ENCODE measurements at places on chromosomes 7 and 10.

GRCh38 chr7:133065301-133065700, 16.6 kb downstream of the CHCHD3 start:
- no peak for DNase-seq

GRCh38 chr7:39360766-39361165, 205.4 kb upstream of the YAE1 start:
- no peak for DNase-seq

DNA sequence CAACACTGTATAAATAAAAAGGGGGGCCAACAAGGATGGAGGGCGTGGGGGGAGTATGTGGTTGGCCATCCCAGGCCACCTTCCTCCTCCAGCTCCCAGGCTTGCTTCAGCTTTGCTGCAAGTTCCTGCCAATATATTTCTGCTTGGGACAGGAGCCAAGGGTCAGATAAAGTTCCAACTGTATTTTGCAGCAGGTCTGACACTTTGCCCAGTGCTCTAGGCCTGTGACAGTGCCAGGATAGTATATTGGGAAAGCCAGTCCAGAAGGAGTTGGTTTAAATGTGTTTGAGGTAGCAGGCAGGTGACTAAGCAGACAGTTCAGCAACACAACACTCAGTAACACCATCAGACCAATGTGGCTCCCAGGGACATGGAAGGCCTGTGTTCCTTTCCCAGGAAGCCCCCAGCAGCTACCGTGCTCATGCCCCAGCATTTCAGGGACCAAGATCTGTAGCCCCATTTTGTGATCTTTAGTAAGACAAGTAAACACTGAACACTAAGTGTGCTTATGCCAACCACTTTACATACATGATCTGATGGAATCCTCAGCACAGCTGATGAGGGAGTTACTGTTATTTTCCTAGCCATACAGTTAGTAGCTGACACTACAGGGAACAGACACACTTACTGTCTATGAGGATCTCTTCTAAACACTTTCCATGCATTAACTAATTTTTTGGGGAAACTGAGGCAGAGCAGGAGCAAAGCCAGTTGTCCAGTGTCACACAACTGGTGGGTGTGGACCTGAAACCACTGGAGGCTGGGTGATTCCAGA, 38.9 kb downstream of the DNAJB12 start:
- DNase-seq: no peak

DNA sequence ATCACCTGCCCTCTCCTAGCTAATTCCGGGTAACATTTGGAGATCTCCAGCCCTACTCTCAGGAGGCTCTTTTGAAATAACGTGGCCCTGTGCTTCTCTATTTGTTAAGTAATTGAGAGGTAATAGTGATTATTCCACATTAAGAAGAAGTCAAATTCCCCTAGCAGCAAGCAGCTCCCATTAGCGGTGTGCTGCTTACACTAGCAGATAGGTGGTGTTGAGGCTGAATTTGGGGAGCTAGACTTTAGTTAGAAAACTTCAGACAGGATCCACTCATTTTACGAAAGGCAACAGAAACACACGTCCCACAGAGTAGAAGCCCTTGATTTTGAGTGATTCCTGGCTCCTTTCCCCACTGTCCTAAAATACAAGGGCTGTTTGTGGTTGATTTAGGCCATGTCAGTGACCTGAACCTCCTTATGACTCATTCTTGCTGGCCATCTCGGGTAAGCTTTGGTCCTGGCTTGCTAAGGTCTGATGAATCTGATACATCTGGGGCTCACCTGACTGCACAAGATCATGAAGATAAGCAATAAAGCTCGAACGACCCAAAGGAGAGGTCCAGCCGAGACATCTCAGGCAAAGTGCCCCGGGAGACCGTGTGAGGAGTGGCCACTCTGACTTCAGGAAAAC, 77.2 kb downstream of the FAM204A start:
- no peak for DNase-seq

GRCh38 chr10:15120523-15120922, 23.4 kb downstream of the RPP38 start:
- no peak for DNase-seq

DNA sequence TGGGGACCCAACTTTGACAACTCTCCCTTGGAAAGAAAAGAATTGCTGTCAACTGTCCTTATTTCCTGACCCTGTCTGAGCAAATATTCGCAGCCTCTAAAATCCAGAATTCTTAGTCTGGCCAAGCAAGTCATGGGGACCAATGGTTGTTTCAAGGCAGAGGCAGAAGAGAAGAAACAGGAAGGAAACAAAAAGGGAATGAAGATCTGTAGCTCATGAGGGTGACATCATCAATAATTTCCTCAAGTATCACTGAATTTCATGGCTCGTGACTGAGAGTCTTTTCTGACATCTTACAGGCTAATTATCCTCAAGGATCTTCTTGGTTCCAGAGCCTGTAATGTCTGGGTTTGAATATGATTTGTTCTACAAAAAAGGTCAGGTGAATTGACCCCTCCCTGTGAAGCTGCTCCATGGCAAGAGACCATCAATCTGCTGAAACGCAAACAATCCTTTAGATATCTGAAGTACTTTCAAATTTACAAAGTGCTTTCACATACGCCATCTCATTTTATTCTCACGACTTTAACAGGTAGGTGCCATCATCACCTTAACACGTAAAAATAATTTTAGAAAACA, 5.8 kb downstream of the CDK6 start:
- DNase-seq: no peak

DNA sequence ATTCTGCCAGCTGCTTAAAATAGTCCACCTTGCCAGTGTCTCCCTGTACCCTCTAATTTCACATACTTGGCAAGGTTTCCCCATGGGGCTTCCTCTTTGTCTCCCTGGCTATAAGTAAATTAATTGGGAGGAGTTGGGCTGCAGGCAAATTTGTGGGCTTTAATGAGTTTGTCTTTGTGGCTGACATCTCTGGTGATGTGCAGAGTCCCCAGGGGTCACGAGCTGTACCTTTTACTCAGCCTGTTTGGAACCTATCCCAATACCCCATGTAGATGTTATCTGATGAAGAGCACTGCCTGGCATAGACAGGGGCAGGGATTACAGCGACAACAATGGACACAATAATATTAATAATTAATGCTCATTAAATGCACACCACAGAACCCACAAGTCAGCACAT, 132.5 kb downstream of the SLIT1 start:
- DNase-seq: no peak

GRCh38 chr7:70678621-70679251, 453.2 kb upstream of the GALNT17 start:
- DNase-seq: no peak

DNA sequence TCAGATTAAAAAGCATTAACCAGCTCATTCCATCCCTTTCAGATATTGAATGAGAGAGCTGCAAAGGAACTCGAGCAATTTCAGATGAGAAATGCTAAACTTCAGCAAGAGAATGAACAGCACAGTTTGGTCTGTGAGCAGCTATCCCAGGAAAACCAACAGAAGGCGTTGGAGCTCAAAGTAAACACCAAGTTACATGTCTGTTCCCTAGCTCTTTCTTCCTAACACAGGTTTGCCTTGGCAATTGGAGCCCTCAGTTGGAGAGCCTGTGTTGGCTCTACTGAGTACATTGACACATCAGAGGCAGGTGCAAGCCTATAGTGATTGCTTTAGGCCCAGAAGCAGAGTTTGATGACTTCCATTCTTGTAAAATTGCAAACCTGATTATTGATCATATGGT, 14.7 kb downstream of the CFAP58 start:
- DNase-seq: no peak

DNA sequence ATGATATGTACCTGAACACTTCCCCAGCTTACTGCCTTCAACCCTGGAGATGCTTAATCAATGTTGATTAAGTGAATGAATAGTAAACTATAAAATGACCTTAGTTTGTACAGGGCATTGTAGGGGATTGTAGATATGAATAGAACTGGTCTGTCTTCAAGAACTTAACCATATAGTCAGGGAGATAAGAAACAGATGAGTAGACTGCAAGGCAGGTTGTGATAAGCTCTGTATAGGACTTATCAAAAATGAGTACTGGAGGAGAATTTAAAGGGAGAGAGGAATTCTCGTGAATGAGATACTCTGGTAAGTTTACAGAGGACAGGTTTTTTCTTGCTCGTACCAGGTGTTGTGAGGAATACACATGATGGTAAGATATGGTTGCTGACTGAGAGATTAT, 27.6 kb downstream of the SGPL1 start:
- no peak for DNase-seq

DNA sequence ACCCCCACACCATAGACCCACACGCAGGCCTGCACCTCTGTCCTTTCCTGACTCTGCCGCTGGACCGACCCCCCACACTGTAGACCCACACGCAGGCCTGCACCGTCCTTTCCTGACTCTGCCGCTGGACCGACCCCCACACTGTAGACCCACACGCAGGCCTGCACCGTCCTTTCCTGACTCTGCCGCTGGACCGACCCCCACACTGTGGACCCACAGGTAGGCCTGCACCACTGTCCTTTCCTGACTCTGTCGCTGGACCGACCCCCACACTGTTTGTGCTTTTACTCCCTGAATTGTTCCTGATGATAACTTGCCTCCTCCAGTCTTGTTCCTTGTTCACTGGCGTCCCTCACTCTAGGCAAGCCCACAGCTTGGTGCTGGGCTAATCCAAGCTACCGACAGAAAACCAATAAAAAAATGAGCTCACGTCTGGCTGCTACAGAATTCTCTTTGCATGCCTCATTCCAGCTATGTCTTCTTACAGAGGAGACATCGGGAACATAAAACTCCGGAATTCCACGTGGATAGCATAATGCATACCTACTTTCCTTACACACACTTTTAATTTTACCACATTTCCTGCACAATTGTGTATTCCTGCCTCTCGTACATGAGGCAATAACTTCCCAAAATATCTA, 494.3 kb downstream of the PTPRN2 start:
- DNase-seq: no peak

- no peak for DNase-seq
These were observed 74.0 kb downstream of the DOCK4 start for GRCh38 chr7:112132051-112132694.

DNA sequence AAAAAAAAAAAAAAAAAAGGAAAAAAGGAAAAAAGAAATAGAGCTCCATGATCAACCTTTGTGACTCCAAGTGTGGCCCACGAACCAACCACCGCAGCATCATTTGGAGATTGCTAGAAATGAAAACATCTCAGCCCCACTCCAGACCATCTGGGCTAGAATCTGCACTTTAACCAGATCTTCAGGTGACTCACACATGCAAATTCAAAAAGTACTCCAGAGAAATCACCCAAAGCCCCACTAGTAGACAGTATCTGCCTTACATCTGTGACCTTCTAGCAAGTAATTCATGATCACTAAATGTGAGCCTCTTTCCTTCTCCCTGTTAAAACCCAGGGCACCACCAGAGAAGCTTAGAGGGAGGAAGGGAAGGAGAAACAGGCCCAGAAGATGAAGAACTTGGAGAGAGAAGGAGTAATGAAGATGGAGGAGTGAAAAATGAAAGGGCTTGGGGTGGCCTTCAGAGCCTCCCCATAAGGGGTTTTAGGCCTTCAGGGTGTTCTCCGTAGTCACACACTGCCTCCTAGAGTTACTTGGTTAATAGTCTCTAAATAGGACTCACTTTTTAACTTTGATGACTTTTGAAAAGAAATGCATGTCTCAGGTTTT, 94.0 kb downstream of the SLC37A3 start:
- no peak for DNase-seq

DNA sequence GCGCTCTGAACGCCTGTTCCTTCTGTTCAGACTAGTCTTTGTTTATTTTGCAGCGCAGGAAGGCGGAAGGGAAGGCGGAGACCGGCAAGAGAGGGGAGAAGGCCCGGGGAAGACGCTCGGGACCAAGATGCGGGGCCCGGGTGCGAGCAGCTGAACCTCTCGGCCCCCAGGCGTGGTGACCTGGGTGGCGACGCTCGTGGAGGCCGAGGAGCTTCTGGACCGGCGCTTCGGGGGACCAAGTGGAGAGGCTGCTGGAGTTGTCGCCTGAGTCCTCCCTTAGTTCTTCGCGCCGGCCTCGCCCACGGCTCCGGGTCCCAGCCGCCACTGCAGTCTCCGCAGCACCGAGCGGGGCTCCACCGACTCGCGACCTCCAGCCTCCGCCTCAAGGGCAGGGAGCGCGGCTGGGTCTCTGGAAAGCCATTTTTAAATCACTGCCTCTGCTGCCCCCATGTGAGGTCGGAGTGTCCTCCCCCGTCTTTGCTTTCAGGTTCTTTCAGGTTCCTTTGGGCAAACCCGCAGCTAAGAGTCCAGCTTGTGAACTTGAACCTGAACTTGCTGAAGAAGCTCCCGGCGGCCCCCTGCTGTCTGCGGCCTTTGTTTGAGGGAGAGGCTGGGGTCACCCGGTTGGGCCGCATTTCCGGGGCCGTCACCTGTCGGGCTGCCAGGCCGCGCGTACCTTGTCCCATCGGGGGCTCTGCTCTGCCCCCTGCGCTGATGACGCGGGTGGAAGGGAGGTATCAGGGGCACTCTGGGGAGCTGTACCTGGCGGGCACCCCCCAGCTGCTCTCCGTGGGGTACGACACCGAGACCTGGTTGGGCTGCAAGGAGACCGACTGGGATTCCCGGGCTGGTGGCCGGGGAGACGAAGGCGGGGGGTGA, 136.0 kb downstream of the KIF20B start:
- DNase-seq: no peak

GRCh38 chr7:7786595-7786994, 68.2 kb upstream of the RPA3 start:
- no peak for DNase-seq

DNA sequence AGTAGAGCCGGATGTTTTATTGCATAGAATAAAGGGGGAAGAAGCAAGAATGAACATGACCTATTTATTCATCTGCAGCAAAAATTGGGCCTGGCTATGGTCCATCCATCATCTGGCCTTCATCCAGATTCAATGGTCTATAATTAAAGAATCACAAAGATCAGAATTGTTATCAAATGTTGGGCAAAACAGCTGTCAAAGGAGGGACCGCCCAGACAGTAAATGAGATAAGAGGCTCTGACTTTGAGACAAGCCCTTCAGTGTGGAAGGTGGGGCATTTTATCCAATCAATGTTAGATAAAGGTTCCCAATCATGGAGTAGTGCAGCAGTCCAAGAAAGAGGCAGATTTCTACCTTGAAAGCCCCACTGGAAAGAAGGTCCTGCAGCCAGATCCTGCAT, 153.5 kb downstream of the PARD3 start:
- DNase-seq: no peak

GRCh38 chr10:63866075-63866746, 345.0 kb downstream of the REEP3 start:
- peak; percentile 2 for DNase-seq

- no peak for DNase-seq
These were observed 254.0 kb downstream of the KLF6 start for GRCh38 chr10:3530783-3531645.

DNA sequence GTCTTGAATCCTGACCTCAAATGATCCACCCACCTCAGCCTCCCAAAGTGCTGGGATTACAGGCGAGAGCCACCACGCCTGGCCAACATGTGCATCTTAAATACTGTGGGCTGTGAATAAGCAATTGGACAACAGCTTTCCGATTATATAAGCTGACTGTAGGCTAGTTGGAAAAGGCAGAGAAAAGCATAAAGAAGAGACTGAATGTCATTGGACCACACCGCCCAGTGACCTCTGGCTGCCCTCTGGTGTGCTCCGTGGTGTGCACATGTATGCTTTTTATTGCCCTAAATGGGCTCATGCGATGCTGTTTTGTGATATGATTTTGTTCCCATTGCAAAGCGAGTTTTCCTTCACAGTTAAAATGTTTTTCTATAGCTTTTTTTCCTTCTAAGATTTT, 15.4 kb upstream of the CSGALNACT2 start:
- DNase-seq: no peak

Data from activated T-helper 9 cell treated with anti-CD3 and anti-CD28 coated beads, Interleukin-2, amount 50 U/mL, for 16 hours (primary cell).